ENCODE measurements at places on chromosomes 13 and 19.

GRCh38 chr19:29560313-29561075 is 34.7 kb downstream of the VSTM2B start:
- DNase-seq = no peak

DNA sequence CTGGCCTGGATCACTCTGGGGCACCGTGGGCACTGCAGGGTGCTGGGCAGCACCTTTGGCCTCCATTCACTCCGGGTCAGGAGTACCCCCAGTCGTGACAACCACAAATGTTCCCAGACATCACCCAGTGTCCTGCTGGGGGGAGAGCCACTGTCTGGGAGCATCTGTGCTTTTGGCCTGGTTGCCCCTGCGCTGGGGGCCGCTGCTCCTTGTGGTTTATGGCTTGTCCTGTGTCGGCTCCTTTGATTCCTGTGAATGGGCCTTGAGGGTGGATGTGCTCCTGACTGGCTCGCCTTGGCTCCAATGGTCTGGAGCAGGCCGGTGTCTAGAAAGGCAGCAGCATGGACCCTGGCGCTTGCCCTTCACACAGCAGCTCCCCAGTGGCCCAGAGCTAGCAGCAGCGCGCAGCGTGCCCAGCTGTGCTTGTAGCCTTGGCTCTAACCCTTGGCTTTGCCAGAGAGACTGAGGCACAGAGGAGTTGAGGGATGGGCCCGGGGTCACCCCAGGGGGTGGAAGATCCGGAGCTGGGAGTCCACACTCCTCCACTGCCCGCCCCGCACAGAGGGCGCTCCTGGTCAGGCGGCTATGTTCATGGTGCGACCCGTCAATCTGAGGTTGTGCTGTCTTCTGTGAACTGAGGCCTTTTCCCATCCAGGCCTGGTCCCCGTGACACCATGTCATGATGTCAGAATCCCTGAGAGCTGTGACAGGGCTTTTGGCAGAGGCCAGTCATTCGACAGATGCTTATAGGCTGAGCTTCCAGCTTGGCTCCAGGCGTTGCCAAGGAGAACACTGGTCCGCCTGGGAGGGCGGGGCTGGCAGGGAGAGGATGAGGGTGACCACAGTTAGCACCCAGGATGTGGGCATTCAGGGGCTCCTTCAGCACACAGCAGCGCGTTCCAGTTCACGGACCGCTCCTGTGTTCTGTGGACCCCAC is 4.1 kb downstream of the DAZAP1 start:
- DNase-seq = no peak

DNA sequence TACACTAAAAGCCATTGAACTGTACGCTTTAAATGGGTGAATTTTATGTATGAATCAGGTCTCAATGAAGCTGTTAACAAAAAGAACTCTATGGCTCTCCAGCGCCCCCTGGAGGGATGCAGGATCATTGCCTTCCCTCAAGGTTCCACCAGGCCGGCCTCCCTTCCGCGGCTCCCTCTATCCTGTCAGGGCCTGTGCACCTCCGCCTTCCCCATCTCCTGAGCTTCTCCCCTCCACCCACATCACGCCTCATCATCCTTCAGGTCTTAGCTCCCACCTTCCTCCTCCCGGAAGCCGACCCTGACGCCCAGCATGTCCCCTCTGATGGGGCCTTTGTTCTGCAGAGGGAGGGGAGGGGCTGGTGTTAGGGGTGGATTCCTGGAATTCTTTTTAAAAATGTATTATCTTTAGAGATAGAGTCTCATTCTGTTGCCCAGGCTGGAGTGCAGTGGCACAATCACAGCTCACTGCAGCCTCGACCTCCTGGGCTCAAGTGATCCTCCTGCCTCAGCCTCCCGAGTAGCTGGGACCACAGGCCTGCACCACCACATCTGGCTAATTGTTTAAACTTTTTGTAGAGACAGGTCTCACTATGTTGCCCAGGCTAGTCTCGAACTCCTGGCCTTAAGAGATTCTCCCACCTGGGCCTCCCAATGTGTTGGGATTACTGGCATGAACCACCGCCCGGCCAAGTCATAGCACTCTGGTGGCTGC is 27.7 kb downstream of the MEIS3 start:
- DNase-seq = peak; percentile 90

DNA sequence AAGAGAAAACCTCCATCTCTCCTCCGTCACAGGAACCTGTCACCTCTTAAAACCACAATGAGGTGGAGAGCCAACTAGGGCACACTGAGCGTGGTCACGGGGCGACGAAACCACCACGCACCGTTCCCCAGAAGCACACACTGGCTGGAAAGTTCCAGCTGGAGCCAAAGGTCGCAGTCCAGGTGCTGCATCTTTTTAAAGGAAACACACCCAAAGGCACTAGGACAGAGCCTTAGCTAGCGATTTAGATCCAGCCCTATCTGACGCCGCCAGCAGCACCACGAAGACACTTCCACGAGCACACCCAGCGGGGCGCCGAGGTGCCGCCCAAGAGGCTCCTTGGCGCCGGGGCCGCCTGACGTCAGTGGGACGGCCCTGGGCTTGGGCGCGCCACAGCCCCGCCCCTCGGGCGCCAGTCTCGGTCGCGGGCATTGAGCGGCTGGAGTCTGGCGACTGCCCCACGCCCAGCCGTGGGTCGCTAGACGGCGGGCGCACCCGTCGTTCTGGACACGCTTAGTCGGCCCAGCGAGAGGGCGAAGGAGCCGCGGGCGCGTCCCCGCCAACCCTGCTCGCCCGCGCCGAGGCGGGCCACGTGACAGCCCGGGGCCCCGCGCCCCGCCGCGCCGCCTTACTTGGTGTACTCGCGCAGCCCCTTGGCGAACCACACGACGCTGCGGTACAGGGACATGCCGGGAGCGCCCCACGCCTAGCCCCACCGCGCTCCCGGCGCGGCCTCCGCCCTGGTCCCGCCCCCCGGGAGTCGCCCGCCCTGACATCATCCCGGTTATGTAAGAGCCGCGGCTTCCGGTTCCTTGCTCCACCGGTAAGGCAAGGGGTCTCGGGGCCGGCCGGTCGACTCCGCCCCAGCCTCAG is at the start of gene DHRS12:
Gene DHRS12, minus strand, starts transcription at position 742 of the 873 bp plus-strand sequence. CDS start 4,504 bp downstream, outside the sequence.
- peak; percentile 97 for DNase-seq

GRCh38 chr13:66689628-66690027 is 540.5 kb downstream of the PCDH9 start:
- DNase-seq = no peak

DNA sequence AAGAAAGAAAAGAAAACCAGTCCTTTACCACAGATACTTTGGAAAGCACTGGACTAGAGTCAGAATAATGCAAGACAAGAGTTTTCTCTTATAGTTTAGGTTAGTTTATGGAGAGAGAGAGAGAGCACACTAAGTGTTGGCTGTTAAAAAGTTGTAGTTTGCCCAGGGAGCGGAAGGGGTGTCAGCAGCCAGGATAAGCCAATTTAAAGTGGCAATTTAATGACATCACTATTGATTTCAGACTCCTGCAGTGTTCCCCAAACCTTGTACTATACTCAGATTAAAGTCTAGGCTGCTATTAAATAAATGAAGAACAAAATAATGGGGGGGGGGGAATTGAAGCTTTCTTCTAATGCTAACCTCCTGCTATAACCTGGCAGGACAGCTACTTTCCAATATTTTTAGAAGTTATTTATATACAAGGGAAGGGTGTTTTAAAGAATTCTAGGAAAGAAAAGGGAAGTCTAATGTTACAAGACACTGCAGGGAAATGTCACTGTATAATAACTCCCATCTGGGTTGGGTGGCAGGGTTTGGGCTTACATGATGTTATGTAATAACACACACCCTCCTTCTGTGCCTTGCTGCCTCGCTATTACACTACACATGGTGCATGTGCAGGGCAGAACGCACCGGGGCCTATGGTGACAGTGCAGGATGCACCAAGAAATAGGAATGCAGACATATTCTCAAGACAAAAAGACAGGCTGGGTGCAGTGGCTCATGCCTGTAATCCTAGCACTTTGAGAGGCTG is 19.9 kb downstream of the TPT1 start:
- no peak for DNase-seq

GRCh38 chr19:2227415-2228156 is 8.5 kb downstream of the PLEKHJ1 start:
- no peak for DNase-seq

Data from erythroblast (primary cell).